Activated T-cell treated with anti-CD3 and anti-CD28 coated beads for 1 hour (primary cell): ENCODE measurements at places on chromosomes 3 and 15.

DNA sequence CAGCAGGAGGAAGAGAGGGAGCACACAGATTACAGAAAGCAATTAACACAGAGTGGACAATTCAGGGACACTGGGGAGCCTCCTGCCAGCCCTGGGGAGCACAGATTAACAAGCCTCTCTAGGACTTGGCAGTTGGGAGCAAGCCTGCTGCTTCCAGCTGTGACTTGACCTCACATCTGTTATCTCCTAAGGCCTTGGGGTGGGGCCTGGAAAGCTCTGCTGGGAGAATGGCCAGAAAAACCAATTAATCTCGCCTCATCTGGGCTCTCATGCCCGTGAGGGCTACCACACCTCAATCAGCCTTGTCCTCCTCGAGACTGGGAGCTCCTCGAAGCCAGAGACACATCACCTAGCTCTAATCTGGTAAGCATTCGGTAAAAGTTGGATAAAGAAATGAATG, 39.1 kb downstream of the SEMA5B start:
- DNase-seq, result no peak

DNA sequence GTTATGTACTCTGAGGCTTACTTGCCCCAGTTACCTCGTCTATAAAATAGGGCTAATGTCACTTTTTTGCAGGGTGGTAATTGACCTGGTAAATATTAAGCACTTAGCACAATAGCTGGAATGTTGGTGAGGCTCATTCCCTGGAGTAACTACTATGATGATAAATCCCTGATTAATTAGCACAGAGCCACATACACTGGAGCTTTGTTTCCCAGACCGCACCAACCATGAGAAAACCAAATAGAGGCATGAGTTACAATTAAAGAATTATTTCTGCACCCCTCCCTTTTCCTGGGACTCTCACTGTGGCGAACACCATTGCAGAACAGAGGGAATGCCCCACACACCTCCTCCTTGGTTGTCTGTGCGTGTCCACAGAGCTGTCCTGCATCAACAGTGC, 76.6 kb upstream of the CPOX start:
- no peak for DNase-seq

DNA sequence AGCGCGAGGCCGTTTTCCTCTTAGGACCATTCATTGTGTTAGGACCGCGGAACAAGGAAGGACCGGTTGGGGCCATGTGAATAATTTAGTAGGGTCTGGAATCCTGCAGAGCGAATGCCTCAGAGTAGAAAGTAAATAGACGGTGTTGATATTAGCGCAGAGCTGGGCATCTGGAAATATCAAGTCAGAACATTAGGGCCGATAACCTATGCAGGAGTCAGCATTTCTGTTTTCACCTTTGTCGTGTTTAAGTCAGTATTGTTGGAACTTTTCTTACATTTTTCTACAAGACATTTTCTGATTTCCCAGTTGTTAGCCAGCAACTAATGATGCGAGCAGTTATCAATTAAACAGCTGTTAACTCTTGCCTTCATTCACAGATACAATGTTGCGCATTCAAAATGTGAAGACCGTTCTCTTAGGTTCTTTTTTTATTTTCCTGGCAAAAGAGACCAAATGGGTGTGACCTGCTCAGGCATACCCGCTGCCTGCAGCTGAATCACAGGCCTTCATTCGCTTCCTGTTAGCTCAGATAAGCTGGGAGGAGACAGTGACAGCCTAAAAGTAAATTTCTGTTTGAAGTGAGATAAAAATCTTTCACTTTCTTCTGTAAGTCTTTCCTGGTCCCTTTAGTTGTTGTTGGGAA, 966 bp upstream of the PKM start:
- DNase-seq, result peak; percentile 33

GRCh38 chr15:56959318-56959648, 40.8 kb downstream of the TCF12 start:
- no peak for DNase-seq

DNA sequence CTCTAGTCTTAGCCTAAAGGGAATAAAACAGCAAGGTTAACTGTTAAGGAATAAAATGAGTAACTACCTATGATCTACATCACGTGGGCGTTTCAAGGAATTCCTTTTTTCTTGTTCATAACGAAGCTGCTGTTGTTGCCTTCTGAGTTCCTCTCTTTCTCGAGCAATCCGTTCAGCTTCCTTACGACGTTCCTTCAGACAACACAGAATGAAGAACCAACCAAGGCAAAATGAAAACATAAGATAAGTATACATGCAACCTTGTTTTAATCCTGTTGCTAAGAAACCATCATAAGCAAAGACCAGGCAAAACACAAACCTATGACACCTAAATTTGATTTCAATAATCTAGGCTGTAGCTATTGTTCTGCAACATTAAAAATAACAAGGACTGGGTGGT, 44.1 kb downstream of the SLTM start:
- no peak for DNase-seq

DNA sequence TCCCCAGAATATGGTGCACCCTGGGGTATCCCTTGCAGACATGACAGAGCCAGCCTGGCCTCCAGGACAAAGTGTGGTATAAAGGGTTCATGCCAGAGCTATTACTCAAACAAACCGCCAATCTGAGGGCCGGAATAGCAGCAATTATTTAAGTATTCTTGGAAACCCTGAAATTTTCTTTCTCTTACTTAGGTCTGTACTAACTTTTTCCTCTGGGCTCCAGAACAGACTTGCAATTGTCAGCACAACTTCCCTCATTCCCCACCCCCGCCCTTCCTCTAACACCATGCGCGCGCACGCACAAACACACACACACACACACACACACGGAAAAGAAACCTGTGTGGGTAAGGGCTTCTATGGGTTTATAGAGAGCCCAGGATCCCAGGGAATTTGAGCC, 56.3 kb downstream of the ISG20 start:
- no peak for DNase-seq

DNA sequence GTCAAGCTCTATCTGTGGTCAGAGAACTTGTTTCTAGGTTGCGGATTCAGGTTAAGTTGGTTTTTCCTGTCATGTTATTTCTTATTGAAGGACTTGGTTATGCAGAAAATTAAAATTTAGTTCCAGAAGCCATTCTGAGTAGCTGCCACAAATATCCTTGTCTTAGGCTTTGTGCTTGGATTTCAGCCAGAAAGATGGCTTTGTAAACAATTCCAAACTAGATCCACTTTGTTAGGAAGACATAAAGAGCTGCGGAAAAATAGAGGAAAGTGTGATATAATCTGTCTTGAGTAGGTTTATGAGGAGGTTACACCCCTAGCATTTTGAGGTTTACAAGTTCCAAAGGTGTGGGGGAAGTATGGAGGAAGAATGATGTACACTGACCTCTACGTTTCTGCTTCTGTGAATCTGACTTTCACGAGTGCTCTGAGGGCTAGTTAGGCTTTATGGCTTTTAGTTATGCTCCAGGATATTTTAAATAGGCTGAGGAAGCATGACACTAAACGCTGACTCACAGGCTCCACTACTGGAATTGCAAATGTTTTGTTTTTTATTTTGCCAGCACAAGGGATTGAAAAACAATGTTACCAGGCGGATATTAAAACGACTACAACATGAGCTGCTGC, 46.3 kb upstream of the UTS2B start:
- DNase-seq, result no peak

DNA sequence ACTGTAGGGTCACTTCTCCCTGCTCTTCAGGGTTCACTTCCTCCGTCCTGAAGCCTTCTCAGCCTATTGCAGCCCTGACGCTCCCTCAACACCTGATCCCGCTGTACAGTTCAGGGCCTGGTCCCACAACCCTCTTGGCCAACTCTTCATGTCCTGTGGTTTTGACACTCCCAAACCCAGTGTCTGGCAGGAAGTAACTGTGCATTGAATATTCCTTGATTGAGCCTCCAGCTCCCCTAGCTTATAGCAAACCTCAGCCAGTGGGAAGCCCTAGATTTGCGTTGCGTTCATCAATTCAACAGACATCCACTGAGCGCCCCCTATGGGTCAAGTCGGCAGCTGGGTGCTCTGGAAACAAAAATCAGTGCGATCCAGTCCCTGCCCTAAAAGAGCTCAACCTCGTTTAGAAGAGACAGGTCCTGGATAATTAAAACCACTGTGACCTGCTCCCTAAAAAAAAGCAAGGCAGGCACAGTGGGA, 13.5 kb downstream of the UBAP1L start:
- peak; percentile 31 for DNase-seq

DNA sequence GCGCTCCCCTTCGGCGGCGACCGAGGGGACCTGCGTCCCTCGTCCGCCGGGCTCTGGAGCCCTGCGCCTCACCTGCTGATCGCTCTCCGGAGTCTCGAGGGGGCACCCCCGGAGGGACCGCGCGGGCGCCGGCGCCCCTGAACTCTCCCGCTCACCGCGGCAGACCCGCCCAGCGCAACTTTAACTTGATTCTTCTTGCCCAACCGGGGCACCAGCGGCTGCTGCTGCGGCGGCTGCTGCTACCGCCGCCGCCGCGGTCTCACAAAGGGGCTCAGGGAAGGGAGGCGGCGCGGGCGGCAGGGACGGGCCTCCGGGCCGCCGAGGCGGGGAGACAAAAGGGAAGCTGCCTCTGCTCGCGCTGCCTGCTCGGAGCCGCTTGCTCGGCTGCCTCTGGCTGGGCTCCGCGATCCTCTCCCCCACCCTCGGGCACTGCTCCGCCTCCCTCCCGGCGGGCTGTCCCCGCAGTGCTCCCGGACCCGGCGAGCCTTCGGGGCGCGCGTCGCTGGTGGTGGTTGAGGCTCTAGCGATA, at the start of gene PPM1L:
PPM1L (plus strand) TSS at position 456 of the 529 bp plus-strand sequence.
- DNase-seq, result peak; percentile 37

DNA sequence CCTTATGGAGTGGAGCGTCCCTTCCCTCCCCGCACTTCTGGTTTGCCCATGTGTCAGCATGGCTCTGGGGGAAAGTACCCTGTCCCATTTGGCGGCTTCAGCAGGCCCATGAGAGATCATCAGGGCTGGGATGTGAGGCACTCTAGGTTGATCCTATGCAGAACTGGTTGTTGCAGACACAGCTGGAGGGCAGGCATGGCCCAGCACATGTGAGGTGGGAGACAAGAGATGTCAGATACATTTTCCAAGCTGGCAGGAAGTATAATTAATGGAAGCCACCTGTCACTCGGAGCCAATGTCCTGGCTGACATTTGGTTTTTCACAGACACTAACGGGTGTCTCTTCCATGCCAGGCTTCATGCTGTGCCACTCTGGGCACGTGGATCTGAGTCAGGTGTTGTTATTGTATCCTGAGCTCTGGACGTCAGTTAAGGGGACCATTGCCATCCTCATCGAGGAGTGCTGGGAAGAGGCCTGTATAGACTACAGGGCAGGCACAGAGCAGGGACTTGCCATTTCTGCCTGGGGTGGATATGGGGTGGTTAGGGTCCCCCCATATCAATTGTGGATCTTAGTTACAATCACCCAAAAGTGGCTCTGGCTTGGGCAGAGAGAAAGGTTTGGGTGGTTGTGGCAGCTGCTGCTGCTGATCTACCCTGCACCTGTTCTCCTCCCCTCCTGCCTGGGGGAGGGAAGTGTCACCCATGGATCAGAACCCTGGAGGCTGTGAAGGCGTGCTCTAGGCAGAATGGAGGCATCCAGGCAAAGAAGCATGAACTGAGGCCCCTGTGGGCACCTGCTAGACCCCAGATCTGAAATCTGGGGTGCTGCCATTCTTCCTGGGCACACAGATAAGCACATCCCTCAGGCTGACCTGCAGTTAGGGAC, 140.7 kb downstream of the FBLN2 start:
- DNase-seq, result no peak

DNA sequence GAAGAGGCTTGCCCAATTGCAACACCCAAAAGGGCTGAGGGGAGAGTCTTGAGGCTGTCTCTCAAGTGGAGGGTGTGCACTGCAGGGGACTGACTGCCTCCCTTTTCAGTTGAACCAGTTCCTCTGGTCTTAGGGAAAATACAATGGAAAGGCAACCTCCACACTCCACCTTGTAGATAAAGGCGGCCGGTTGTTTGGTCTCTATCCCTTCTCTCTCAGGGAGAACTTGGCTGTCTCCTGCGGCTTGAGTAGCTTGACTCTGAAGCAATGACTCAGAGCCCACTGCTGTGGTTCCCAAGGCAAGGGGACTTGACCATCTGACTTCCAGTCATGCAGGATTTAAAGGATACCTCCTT, 143.2 kb upstream of the UMPS start:
- no peak for DNase-seq

DNA sequence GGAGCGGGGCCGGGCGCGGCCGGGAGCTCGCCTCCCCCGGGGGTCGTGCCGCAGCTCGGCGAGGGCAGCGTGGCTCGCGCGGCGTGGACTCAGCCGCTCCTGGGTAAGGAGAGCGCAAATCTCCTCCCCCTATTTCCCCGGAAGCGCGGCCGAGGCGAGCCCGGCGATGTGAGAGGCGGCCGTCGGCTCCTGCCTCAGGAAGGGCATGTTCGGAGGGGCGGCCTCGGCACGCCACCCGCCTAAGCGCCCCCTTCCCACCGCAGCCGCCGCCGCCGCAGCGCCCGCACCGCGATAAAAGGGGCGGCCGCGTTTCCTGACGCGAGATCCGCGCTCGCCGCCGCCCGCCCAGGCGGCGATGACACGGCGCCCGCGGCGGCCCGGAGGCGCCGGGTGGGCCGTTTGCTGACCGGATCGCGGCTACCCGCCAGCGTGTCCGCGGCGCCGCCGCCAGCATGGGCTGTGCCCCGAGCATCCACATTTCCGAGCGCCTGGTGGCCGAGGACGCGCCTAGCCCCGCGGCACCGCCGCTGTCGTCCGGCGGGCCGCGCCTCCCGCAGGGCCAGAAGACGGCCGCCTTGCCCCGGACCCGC, at the start of gene PDE8A:
PDE8A (plus strand) TSS at position 146 of the 590 bp plus-strand sequence; CDS start at position 453, 307 bp downstream.
- DNase-seq, result peak; percentile 35

DNA sequence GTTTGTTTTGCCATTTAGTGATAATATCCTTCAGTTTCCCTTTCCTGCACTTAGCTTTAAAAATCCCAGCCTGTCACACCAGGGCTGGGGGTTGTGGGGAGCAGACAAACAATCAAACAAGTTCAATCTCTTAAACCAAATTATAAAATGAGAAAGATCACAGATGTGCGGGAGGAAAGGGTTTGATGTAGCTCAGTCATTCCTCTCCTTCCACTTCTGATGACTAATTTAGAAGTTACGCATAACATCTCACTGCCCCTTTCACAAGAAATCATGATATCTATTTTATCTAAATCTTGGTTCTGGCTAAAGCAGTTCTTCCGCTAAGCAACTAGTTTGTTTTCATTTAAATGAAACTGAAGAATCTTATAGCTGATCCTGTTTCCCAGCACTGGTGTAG, 34.1 kb upstream of the ATG7 start:
- no peak for DNase-seq

DNA sequence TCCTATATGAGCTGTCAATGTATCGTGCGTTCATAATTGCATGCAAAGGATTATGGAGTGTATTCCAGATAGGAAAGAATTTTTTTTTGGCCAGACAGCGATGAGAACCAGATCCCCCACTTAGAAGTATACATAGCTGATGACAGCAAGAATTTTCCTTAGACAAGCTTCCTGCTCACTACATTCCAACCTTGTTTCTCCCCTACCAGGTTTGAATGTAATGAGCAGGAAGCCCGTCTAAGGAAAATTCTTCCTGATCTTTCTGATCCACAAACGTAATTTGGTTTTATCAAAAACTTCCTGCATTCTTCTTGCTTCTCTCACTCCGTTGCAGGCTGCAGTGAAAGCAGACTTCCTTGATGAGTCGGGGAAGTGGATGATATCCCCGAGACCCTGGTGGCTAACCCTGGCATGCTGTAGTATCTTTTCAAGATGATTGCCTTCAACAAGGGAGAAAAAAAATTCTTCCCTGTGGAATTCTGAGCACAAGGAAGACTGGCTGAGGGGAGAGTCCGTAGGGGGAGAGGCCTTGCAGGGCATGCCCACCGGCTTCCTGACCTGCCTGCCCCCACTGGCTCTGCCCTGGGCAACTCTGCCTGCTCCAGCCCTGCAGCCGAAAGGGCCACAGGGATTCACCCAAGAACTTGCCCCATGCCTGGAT, 243.1 kb downstream of the TLE3 start:
- DNase-seq, result no peak

- DNase-seq, result peak; percentile 84
Measured at GRCh38 chr3:185282696-185283373, 29.0 kb upstream of the EHHADH start.

- DNase-seq, result no peak
Measured at GRCh38 chr15:37090543-37091175, 9.7 kb downstream of the MEIS2 start.
